ENCODE measurements at places on chromosomes 12 and 14. TPM values are rescaled to one million over a fixed set of nuclear protein-coding genes. Genes with fewer than 3 reads are reported as not detected.

Gene WNT5B
- polyA plus RNA-seq, result 5.6 TPM

Gene SIX4
- 6.4 TPM for polyA plus RNA-seq

Gene STXBP6
- 7.1 TPM for polyA plus RNA-seq

Gene GALNT16
- polyA plus RNA-seq, result 5.1 TPM

Gene KRT7
- 62.3 TPM for polyA plus RNA-seq

Gene TMEM229B
- polyA plus RNA-seq, result 4.3 TPM

Gene GPX2
- 1.1 TPM for polyA plus RNA-seq

Gene NRL
- 3.2 TPM for polyA plus RNA-seq

GRCh38 chr12:57737467-57738460 lies 778 bp downstream of the AGAP2 start:
- DNase-seq, result no peak

DNA sequence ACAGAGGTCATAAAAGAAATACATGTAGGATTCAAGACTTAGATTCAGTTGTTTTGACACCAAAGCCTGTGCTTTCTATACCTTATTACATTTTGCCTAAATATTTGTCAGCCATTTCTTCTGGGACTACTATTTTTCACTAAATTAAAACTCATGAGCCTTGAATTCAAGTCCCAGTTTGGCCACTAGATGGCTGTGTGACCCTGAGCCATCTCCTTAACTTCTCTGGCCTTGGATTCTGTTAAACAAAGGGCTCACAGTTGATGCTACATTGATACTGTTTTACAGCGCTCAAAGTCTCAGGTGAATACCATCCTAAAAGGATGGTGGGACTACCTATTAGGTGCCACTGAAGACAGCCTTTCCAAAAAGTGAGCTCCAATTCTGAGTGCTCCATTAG lies 39.6 kb upstream of the CCDC198 start:
- DNase-seq, result peak; percentile 4

DNA sequence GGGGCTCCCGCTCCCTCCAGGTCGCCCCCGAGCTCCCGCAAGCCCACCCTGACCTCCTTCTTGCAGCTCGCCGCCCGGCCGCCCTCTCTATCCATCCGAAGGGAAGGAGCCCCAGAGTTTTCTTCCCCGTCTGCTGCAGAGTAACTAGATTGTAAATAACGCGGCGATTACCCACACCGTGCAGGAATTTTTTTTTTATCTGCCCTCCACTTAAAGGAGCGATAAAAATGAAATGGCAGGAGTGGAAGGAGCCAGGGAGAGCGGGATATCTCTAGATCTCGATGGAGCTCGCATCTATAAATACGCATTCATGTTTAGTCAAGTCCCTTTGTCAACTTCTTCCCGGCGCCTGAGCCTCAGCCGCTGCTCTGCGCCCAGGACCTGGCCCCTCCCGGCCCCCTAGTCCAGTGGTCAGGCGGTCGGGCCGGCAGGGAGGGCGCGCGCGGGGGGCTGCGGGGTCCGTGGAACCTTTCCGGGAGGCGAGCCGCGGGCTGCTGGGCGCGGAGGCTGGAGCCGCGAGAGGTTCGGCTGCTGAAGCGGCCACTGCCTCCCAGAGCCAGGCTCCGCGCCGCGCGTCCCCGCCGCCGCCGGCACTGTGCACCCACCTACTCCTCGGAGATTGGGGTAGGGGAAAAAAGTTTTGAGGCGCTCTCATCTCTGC lies 386.0 kb downstream of the BCAT1 start:
- peak; percentile 61 for DNase-seq

DNA sequence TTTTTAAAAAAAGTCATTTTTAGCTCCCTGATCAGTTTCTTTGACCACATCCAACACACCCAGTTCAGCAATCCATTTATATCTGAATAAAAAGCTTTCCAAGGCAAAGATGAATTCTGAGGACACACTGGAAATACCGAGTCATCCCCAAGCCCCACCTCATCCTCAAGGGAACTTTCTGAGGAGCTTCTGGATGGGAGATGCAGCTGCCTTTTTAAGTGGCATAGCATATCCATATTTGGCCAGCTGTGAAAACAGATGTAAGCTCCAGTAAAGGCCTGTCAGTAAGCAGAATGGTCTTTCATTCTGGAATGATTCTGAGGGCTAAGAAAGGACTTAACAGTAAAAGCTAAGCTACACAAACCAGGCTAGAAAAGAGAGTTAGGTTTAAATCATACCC lies 18.4 kb downstream of the ZFYVE1 start:
- DNase-seq, result no peak

DNA sequence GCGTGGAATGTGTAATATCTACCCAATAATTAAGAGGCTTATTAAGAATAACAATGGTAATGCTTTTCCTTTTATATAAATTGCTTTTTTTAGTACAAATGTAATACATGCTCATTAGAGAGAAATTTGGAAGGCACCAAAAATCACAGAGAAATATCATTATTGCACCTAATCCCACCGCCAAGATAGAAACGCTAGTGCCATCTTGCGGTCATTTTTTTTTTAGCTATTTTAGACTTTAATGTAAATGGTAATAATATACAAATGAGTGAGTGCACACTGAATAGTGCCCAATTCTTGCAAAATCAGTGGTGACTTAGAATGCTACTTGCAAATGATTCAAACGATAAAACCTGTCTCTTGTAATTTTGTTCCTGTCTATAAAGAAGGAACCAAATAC lies 576.8 kb upstream of the TMEM132C start:
- DNase-seq, result no peak

GRCh38 chr12:27474344-27474743 lies 27.8 kb downstream of the SMCO2 start:
- DNase-seq, result no peak

- DNase-seq, result no peak
These were observed 84.6 kb downstream of the TXNDC16 start for GRCh38 chr14:52467515-52468266.

GRCh38 chr12:132620899-132621656 lies 2.5 kb downstream of the P2RX2 start:
- no peak for DNase-seq

Data from renal pelvis (tissue), 12 donors.